ENCODE measurements at places on chromosomes 7 and 10.
A peak's percentile ranks its signal among the peaks of the same experiment; 100 is the strongest.

DNA sequence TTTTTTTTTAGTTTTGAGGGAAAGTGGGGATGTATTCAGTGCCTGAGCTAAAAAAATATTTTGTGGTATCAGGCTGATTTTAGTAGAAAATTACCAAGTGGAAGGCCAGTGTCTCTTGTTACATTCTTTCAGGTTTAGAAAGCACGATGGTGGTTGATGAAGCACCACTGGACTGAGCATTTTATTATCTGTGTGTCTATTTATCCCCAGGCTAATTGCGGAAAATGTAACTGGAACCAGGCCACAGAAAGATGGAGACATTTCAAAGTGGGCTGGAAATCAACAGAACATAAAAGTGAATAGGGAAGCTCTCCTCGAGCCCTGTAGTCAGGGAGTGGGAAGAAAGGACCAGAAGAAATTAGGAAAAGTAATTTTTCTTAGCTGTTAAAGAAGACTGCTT, 261.0 kb downstream of the STK31 start:
- DNase-seq, result no peak

DNA sequence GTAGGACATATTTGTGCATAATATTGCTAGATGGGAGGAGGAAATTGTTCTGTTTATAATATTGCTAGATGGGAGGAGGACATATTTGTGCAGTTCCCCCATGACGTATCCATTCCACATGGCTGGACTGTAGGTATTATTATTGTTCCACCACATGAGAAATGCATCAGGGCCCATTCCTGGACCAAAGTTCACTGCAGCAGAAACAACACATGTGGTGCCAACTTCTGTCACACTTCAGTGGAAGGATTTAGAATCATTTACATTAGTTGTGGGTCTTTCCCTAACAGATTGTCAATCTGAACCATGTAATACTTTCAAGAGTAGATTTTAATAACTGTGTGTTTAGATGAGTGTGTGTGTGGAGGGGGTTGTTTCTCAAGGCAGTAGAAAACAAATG, 32.7 kb upstream of the MACC1 start:
- DNase-seq, result no peak

GRCh38 chr10:14383266-14383665, 52.5 kb upstream of the FRMD4A start:
- DNase-seq, result no peak

DNA sequence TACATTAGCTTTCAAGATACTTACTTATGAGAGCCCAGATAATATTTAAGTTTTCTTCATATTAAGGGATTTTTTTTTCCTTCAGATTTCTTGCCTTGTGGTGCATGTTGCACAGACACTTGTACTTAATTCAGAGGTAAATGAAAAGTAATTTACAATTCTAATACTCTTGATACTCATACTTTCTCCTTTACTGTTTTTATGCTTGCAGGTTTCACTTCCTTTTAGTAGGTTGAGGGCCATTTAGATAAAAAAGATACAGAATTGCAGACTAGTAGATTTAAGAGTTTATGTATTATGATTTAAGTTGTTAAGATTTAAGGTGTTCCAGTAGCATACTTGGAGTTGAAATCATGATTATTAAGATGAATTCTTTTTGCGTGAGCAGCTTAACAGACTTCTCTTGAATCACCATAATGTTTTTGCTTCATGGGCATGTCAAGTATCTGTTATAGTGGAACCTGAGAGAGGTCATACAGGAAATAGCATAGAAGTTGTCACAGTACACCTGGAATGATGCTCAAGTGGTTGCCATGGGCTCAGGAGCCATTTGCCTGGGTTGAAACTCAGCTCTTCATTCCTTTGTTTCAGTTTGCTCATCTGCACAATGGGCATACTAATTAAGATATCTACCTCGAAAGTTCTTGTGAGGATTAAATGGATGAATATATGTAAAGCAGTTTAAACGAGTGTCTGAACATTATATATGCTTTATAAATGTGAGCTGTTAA, 174.8 kb upstream of the PRPS1L1 start:
- DNase-seq, result no peak

DNA sequence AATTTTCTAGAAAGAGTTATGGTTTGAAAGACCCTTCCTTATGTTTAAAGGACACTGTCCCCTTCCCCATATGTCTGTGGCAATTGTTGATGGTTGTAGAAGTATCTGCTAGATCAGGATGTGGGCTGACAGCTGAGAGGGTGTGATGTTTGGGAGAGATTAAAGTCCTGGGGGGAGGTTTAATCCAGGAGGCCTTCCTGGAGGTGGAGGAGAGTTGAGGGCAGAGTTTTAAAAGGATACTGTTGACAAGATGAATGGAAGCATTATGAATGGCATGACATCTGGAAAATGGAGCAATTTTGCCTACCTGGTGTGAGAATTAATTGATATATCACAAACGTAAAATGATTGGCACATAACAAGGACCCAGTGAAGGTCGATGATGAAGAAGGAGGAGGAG, 32.9 kb upstream of the SMC3 start:
- DNase-seq, result no peak

- DNase-seq, result no peak
Measured at GRCh38 chr10:80598951-80599350, 61.2 kb downstream of the SH2D4B start.

DNA sequence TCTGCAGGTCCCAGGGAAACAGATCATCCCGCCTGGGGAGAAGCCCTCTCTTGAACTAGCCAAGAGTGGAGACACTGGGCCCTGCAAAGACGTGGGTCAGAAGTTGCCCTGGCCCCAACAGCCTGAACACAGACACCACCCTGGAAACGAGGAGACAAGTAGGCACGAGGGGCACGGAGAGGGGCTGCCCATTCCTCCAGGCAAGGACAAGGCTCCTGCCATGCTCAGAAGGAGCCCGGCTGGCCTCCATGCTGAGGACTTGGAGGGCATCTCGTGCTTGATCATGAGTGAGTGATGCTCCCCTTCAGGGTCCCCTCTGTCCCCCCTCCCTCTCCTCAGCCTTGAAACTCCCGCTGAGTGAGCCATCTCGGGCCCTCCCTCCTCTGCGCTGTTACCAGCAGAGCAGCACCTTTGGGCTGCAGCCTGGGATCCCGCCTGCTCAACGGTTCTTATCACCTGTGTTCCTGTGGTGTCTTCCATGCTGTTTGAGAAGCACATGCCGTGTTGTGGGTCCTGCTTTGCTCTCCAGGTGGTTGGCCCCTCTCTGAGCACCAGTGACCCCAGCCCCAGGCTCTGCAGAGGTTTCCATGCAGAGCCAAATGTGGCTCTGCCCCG, 544.3 kb downstream of the TCERG1L start:
- no peak for DNase-seq

GRCh38 chr10:133309720-133310398, 1.1 kb downstream of the ZNF511 start:
- no peak for DNase-seq

DNA sequence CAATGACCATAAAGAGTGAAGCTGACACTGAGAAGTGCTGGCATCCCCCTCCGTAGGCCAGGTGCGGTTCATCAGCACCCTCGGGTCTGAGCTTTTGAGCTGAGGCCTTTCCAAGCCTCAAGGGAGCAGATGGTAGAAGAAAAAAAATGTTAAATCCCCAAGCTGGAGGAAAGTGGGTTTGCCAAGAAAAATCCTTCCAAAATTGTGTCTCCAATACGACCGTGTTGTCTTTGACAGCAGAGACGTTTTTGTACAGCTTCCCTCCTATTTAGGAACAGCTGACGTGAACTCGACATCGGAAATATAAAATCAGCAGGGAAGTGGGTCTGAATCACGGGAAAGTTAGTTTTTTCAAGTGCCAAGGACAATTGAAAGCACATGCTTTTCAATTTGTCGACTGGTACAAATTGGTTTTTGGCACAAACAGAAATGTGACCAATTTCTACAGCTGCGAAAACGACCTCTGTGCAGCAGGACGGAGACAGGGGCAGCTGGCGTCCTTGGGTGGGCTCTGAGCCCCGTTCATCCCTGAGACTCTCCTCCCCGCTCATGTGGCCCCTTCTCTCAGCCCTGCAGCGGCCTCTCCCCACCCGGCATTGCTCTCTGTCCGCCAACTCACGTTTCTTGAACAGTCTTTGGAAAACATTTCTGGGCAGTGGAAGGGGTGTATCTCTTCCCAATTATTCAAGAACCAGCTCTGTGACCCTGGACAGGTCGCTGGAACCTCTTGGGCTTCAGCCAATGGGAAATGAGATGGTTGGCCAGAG, 89.9 kb downstream of the PAXIP1 start:
- DNase-seq, result no peak

GRCh38 chr7:7157887-7158271, 24.5 kb upstream of the C1GALT1 start:
- peak; percentile 68 for DNase-seq

- no peak for DNase-seq
Measured at GRCh38 chr10:10475812-10476211, 541.9 kb upstream of the CELF2 start.

DNA sequence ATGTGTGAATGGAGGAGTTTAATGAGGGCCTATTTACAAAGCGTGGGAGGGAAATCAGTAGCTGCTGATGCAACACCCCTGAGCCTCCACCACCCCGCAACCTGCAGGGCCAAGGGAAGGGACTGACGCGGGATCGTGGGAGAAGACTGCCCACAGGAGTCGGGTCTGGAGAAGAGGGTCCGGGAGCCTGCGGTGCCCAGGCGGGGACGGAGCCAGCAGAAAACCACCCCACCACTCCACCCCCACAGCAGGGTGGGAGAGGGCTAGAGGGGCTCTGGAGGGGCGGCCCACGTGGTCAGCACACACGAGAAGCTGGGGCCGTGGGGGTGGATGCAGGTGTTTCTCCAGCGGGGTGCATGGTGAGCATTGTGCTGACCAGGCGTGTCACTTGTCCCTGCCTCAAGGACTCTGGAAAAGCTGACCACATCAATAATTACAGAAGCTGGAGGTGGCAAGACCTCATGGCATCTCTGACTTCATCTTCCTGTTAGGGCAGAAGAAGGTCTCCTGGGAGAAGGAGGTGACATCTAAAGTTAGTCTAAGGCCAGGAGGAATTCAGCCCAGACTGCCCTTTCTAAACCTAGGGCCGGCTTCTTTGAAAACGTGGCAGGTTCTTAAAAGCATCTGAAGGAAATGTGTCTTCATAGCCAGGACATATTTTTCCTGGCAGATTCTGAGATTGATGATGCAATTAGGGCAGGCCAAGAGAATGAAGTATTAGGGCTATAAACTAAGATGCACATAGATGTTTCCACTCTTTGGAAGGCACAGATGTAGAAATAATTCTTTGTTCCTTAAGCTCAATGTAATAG, 150.9 kb downstream of the RGS10 start:
- DNase-seq, result peak; percentile 71

DNA sequence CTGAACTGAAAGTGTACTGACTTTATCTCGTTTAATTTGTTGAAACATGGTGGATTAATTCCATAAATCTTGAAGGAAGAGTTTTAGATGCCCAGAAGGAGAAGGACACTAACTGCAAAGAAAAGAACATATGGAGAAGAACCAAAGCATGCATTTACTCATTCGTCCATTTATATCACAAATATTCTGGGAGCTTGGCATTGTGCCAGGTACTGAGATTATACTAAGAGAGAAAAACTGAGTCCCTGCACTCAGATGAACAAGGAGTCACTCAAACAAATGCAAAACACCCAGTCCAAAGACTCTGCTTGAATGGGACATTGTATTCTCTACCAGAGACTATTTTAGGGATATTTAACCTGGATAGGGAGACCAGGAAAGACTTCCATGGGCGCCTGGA, 588.0 kb upstream of the MGMT start:
- no peak for DNase-seq

- no peak for DNase-seq
Measured at GRCh38 chr10:116715839-116716377, 26.5 kb downstream of the HSPA12A start.

- DNase-seq, result peak; percentile 10
Measured at GRCh38 chr7:76260171-76260703, 42.2 kb upstream of the HSPB1 start.

DNA sequence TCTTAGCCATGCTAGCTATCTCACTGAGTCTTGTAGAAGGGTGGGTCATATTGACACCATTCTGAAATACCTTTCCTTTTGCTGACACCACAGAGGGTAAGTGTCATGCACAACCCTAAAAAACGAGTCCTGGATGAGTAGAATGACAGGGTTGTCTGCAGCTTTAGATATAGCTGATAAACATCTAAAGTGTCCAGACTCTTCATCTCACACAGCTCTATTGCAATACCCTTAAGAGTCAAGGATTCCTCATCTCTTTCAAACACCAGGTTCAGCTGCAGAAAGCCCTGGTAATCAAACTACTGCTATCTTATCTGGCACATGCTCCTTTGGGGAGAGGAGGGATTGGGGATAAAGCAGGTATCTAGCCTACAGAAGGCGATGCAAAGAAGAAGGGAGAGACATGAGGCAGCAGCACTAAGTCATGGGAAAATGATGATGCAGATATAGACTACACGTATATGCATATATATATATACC, 127.0 kb downstream of the ANK3 start:
- DNase-seq, result no peak

DNA sequence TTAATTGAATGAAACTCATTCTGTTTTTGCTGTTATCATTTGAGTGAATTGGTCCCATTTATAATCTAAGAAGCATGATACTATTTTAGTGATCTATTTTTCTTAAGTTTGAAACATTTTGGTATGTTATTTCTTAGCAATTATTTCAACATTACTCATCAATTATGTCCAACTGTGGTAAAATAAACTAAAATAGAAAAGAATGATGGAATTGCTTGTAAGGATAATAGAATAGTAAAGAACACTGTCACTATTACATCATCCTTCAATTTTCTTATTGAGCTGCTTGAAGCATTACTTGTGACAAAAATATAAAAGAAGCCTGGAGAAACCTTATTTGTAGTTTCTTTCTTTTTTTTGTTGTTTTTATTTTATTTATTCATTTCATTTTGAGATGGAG, 42.4 kb downstream of the ZNF487 start:
- peak; percentile 55 for DNase-seq

GRCh38 chr10:2874963-2875362, 192.4 kb upstream of the PFKP start:
- DNase-seq, result no peak

DNA sequence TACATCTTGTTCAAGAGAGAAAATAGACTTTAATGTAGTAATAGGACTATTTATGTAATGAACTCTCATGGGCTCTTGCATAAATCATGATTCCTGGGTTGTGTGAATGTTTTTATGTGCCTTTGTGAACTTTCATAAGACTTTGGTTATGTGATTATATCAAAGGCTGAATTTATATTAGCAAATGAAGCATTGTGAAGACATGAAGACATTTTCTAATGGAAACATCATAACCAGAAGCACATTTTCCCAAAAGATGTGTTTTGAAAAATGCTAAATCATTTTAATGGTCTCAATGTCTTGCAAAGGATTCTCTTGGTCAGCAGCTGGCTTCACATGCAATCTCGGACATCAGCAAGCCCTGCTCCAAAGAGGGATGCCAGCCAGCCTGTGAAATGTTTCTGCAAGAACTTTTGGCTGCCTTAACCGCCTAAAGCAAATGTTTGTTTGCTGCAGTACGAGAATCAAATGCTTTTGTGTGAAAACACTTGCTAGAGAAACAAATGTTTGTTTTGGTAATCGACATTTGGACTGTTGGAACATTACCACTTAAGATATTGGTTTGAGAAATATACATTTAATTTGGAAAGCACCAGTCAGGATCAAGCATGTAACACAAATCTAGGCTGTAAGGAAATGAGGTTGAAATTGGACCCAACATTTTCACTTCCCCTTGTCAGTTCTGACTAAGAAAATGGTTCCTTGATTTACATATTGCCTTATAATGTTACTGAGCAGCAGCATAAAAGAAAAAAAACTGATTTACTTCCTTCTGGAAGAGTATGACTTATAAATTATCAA, 102.1 kb downstream of the RTKN2 start:
- peak; percentile 80 for DNase-seq

All from fibroblast of upper back skin (primary cell).